ENCODE measurements at places on chromosomes 12 and 14.

GRCh38 chr12:47819138-47819895 is 386 bp downstream of the HDAC7 start:
- peak; percentile 32 for DNase-seq

GRCh38 chr12:131869871-131870418 is 24.5 kb upstream of the ULK1 start:
- DNase-seq: no peak

DNA sequence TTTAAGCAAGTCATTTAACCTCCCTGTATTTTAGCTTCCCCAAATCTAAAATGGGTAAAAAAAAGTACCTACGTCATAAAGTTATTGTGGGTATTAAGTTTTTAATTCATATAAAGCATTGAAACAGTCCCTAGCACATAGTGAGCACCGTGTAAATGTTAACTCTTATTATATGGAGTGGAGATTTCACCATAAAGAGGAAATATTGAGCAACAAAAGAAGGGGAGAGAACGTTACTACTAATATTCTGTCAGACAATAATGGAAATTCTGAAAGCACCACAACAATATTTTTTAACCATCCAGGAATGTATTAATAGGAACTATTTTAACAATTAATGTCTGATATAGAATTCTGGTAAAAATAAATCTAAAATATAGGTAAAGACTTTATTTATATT is 7.8 kb upstream of the CD163L1 start:
- DNase-seq: no peak

DNA sequence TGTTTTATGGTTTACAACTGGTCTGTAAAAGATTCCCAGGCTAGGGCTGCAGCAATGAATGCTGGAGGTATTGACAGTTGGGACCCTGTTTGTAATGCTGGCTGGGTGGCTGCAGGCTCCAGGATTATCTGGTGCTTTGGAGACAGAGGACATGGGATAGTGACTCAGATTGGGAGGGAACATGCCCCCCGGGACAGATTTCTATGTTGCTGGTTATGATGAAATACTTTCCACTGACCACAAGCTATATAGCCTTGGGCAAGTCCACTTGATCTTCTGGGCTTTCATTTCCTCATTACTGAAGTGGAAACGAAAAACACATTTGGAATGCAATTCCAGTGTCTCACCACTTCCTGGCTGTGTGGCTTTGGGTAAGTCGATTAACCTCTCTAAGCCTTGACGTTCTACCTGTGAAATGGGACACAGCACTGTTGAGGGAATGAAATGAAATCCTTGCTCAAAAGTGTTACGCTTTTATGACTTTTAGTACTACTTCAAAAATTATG is 6.3 kb upstream of the TPCN1 start:
- no peak for DNase-seq

GRCh38 chr12:93846936-93847516 is 169.9 kb downstream of the CRADD start:
- DNase-seq: no peak

DNA sequence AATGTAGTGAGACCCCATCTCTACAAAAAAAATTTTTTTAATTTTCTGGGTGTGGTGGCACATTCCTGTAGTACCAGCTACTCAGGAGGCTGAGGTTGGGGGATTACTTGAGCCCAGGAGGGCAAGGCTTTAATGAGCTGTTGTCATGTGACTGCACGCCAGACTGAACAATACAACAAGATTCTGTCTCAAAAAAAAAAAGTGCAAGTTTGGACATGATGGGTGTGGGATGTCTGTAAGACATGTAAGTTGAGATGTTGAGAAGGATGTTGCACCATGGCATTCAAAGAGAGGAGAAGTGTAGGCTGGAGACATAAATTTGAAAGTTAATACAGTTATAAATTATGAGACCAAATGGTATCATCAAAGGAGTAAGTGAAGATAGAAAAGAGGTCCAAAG is 23.5 kb downstream of the YEATS4 start:
- DNase-seq: no peak

DNA sequence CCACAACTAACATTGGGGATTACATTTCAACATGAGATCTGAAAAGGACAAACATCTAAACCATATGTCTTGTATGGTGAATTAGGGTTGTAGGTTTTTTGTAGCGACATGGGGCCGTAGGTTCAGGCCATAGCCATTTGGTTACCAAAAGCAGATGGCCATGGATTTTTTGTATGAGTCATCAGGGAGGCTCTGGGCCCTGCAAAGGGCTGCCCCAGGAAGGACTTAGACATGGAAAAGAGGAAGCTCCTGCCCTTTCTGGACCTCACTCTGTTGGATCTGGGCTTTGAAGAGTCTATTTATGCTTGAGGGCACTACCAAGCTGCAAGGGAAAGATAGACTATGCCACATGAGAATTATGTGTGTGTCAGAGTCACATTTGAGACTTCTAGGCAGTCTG is 89.3 kb upstream of the DHRS4 start:
- no peak for DNase-seq

DNA sequence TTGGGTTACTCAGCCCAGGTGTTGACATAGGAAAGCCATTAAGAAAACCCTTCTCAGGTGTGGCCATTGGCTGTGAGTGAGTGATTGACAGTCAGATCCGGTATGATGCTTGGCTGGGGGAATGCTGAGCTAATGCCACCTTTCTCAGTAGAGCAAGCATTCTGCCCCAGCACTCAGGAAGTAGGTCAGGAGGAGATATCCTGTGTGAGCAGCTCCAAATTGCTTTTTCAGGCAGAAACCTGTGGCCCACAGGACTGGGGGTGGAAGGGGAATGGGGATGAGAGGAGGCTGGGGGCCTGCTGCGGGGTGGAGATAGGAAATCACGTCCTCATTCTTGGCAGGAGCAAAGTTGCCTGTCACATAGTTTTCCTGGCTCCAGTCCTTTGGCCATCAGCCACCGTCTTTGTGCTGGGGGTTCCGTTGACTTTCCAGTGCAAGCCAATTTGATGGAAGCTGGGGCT is 55.7 kb downstream of the NINJ2 start:
- no peak for DNase-seq

Data from activated CD4-positive, alpha-beta T cell treated with anti-CD3 and anti-CD28 coated beads, Interleukin-2, amount 50 U/mL, for 1 hour (primary cell).